ENCODE measurements at places on chromosomes 2 and 18. TPM values are rescaled to one million over a fixed set of nuclear protein-coding genes. Genes with fewer than 3 reads are reported as not detected.

DNA sequence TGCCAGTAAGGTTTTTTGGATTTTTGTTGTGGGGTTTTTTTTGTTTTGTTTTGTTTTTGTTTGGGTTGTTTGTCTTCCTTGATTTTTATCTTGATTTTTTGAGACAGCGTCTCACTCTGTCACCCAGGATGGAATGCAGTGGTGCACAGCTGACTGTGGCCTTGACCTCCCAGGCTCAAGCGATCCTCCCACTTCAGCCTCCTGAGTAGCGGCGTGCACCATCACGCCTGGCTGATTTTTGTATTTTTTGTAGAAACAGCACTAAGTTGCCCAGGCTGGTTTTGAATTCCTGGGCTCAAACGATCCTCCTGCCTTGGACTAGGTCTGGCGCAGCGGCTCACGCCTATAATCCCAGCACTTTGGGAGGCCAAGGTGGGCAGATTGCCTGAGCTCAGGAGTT lies 16.4 kb downstream of the MPPE1 start:
- no peak for DNase-seq
- H3K4me3 ChIP-seq, result no peak overlapping the region
- no peak overlapping the region for H3K27ac ChIP-seq
- H3K4me1 ChIP-seq, result no peaks in the 10 kb centered on the region
- no peaks in the 10 kb centered on the region for H3K27me3 ChIP-seq
- H3K36me3 ChIP-seq, result peaks cover 14% of the 10 kb centered on the region

DNA sequence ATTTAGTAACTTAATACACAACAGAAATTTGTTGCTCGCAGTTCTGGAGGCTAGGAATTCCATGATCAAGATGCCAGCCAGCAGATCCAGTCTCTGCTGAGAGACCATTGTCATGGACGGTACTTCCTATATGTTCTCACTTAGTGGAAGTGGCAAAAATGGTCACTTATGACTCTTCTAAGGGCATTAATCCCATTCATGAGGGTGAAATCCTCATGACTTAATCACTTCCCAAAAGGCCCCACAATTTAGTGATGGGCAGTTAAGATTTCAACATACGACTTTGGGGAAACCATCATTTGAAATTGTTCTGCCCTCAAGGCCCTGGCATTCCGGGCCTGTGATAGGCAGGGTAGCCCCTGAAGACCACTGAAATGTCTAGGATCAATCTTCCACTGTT lies 23.0 kb downstream of the BZW1 start:
- no peaks in the 10 kb centered on the region for H3K36me3 ChIP-seq
- no peak overlapping the region for H3K27ac ChIP-seq
- no peaks in the 10 kb centered on the region for H3K27me3 ChIP-seq
- H3K4me3 ChIP-seq, result no peak overlapping the region
- DNase-seq, result no peak

- DNase-seq, result no peak
- no peaks in the 10 kb centered on the region for H3K27me3 ChIP-seq
- no peaks in the 10 kb centered on the region for H3K36me3 ChIP-seq
- no peak overlapping the region for H3K4me3 ChIP-seq
- H3K27ac ChIP-seq, result no peak overlapping the region
Measured at GRCh38 chr18:75472906-75473305, 45.4 kb upstream of the SMIM21 start.

- DNase-seq, result no peak
- no peaks in the 10 kb centered on the region for H3K4me1 ChIP-seq
- no peak overlapping the region for H3K27ac ChIP-seq
- H3K4me3 ChIP-seq, result no peak overlapping the region
- H3K36me3 ChIP-seq, result no peaks in the 10 kb centered on the region
- H3K27me3 ChIP-seq, result no peaks in the 10 kb centered on the region
Measured at GRCh38 chr2:210548878-210549384, 7.5 kb upstream of the CPS1 start.

DNA sequence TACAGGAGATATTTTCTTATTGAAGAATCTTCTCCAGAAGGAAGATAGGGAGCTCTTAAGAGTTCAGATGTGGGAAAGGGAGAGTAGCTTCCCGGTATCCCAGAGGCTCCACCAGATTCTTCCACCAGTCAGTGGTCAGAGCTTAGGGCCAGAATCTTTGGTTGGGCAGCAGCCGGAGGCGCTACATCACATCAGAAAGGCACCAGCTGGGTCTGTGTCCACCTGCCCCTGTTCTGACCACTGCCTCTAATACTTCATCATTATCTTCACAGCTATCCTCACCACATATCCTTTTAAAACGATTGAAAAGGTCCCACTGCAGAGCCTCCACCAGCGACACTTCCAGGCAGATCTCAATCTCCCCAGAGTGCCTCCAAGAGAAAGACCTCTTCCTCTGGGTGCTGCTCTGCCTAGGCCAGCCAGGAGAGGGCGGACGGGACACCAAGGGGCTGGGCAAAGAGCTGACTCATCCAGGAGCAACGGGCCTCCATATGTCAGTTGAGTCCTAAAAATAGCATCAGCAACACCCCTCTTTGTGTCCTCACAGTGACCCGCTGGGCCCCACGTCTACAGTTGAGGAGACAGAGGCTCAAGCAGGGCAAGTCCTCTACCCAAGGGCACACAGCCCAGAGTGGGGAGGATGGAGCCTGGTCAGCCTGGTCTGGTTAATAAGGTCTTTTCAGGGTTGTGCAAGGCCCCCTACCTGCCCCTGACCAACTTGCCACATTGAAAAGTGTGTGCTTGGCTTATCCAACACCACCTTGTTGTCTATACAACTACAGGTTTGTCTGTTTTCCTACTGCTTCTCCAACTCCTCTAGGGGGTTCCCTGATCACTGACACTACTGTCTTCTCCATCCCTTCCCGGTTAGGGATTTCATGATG lies 81.2 kb downstream of the ADD2 start:
- no peaks in the 10 kb centered on the region for H3K36me3 ChIP-seq
- DNase-seq, result no peak
- no peaks in the 10 kb centered on the region for H3K27me3 ChIP-seq
- H3K4me1 ChIP-seq, result no peaks in the 10 kb centered on the region

DNA sequence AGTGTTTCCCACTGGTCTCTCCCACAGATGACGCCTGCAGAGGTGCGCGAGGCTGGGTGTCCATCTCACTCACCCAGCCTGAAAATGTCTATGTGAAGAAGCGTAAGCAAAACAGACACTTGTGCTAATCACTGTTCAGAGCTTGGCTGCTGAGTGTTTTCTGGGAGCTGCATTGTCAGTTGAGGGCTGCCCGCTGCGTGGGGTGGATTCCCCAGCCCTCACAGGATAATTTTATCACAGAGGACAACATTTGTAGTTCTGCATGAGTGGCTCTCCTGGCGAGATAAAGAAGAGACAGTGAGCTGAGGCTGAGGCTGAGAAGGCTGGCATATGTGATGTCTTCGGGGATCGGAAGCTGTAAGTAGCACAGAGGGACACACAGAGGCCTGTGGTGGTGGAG lies 16.2 kb upstream of the CAPN13 start:
- H3K27ac ChIP-seq, result no peak overlapping the region
- H3K27me3 ChIP-seq, result no peaks in the 10 kb centered on the region
- DNase-seq, result no peak
- H3K4me3 ChIP-seq, result no peak overlapping the region
- no peaks in the 10 kb centered on the region for H3K4me1 ChIP-seq

DNA sequence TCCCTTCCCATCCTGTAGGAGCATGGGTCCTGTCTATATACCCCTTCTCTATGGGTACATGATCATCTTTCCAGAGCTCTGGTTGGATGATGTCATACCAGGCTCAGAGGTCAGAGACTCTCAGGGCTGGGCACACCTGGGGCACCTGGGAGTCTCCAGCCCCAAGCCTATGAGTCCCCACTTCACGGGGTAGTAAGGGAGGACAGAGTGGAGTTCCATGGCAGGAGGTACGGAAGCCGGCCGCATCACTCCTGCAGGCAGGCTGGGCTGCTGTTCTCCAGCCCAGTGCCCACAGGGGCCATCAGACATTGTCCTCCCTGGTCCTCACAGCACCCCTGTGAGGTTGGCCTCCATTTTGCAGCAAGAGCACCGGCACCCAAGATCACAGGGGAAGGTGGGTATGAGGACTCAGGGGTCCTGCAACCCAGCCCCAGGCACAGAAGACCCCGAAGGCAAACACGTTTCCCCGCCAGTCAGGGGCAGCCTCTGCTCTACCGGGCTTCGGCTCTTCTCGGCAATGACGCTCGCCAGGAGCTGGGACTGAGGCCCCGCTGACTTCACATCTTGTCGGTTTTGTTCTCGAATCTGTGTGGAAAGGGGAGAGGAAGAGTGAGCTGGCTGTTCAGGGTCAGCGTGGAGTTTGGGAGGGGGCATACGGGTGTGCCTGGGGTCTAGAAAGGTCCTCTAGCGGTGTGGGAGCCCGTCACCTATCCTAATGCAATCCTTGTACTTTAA lies 91.5 kb downstream of the ADD2 start:
- no peak overlapping the region for H3K27ac ChIP-seq
- no peaks in the 10 kb centered on the region for H3K4me1 ChIP-seq

DNA sequence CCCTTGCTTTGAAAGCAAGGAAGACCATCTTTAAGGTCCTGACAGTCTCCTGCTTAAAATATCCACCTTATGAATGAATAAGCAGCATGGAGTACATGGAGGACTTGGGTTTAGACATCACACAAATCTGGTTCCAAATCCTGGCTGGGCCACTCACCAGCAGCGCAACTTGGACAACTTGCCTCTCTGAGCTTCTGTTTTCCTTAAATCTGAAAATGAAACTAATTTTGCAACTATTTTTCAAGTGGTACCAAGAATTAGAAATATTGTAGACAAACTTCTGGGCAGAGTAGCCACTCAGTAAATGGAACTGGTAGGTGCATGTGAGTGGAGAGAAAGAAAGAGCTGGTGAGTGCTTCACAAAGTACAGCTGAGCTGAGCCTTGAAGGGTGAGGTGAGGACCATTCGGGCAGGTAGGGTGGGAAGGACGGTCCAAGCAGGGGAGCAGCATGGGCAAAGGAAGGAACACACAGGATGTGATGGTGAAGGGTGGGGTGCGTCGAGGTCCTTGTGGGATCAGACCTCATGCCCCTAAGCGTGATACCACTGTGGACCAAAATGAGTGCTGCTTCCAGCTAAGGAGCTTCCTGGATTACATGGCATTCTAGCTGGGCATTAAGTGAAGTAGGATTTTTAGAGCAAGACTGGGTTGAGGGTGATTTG lies 14.4 kb upstream of the TET3 start:
- H3K27ac ChIP-seq, result no peak overlapping the region
- H3K36me3 ChIP-seq, result no peaks in the 10 kb centered on the region
- H3K4me3 ChIP-seq, result no peak overlapping the region
- DNase-seq, result no peak
- H3K4me1 ChIP-seq, result peaks cover 15% of the 10 kb centered on the region

GRCh38 chr2:17104454-17104853 lies 413.8 kb downstream of the RAD51AP2 start:
- H3K4me3 ChIP-seq, result no peak overlapping the region
- no peaks in the 10 kb centered on the region for H3K4me1 ChIP-seq
- no peaks in the 10 kb centered on the region for H3K27me3 ChIP-seq
- DNase-seq, result no peak
- H3K36me3 ChIP-seq, result no peaks in the 10 kb centered on the region
- H3K27ac ChIP-seq, result no peak overlapping the region

GRCh38 chr2:25806941-25807340 lies 71.3 kb downstream of the ASXL2 start:
- no peaks in the 10 kb centered on the region for H3K27me3 ChIP-seq
- no peak overlapping the region for H3K27ac ChIP-seq
- no peak overlapping the region for H3K4me3 ChIP-seq

DNA sequence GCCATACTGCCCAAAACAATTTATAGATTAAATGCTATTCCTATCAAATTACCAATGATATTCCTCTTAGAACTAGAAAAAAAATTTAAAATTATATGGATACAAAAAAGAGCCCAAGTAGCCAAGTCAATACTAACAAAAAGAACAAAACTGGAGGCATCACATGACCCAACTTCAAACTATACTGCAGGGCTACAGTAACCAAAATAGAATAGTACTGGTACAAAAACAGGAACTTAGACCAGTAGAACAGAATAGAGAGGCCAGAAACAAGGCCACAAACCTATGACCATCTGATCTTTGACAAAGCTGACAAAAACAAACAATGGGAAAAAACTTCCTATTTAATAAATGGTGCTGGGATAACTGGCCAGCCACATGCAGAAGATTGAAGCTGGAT lies 86.1 kb upstream of the KYNU start:
- H3K27ac ChIP-seq, result no peak overlapping the region
- H3K4me1 ChIP-seq, result no peaks in the 10 kb centered on the region
- no peak overlapping the region for H3K4me3 ChIP-seq
- no peak for DNase-seq

DNA sequence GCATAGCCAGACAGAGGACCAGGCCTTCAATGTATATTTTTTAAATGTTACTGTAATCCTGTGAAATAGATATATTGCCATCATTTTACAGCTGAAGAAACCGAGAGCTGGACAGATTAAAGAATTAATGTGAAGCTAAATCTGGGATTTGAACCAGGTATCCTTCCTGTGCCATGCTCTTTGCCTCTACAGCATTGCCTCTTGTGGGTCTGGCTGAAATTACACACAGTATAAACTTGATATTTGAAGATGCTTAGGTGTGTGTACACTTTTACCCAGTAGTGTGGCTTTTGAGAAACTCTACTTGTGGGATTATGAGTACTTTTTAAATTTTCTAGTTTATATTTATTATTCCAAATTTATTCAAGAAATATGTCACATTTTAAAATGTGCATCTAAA lies 264.5 kb downstream of the CNTNAP5 start:
- no peak overlapping the region for H3K4me3 ChIP-seq
- H3K4me1 ChIP-seq, result no peaks in the 10 kb centered on the region
- no peak overlapping the region for H3K27ac ChIP-seq
- no peaks in the 10 kb centered on the region for H3K27me3 ChIP-seq

- no peaks in the 10 kb centered on the region for H3K36me3 ChIP-seq
- no peaks in the 10 kb centered on the region for H3K27me3 ChIP-seq
- no peak for DNase-seq
- no peaks in the 10 kb centered on the region for H3K4me1 ChIP-seq
Measured at GRCh38 chr2:102296449-102296848, 14.9 kb upstream of the IL1RL1 start.

- H3K4me3 ChIP-seq, result no peak overlapping the region
- no peaks in the 10 kb centered on the region for H3K4me1 ChIP-seq
- H3K27me3 ChIP-seq, result no peaks in the 10 kb centered on the region
- no peaks in the 10 kb centered on the region for H3K36me3 ChIP-seq
Measured at GRCh38 chr2:120637847-120638246, 97.8 kb upstream of the GLI2 start.

DNA sequence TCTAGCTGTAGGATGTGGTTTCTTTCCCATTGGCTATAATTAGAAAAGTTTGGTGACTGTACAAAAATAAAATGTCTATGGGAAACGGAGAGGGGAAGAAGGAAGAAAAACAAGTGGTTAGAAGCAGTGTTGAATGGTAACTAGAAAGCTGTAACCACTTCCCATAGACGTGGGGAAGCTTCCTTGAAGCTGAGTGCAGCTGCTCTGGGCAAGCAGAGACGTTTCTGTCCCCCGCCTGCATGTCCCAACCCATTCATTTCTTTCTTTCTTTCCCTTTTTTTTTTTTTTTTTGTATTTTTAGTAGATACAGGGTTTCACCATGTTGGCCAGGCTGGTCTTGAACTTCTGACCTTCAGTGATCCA lies 367.8 kb upstream of the HS6ST1 start:
- H3K27ac ChIP-seq, result no peak overlapping the region

Gene RUFY4
- not detected for total RNA-seq

Gene C1QL2
- total RNA-seq, result not detected

Gene OXER1
- 0.19 TPM for total RNA-seq

Gene COLEC12
- 4.0 TPM for total RNA-seq

Gene RGPD8
- total RNA-seq, result 8.1 TPM

Gene RAB31
- total RNA-seq, result 6.0 TPM

Gene VWA3B
- total RNA-seq, result not detected

Gene REG3G
- not detected for total RNA-seq

All from psoas muscle (tissue), 8 donors.